Progenitor cell of endocrine pancreas (in vitro differentiated cells): ENCODE measurements at places on chromosomes 1 and 21.

DNA sequence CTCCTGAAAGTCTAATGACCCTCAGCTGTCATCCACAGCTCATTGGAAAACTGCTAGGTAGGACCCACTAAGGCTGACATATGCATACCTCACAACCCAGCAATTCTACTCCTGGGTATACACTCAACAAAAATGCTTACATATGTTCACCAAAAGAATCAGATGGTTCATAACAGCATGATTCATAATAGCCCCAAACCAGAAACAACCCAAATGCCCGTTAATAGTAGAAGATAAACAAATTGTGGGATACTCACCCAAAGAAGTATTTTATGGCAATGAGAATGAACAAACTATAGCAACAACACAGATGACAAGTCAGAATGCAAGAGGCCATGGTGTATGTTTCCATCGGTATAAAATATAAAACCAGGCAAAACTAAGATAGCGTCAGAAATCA, 124.6 kb downstream of the HLCS start:
- no peak overlapping the region for H3K4me3 ChIP-seq
- peaks cover 3% of the 10 kb centered on the region for H3K36me3 ChIP-seq
- peaks cover 8% of the 10 kb centered on the region for H3K4me1 ChIP-seq
- DNase-seq = no peak

DNA sequence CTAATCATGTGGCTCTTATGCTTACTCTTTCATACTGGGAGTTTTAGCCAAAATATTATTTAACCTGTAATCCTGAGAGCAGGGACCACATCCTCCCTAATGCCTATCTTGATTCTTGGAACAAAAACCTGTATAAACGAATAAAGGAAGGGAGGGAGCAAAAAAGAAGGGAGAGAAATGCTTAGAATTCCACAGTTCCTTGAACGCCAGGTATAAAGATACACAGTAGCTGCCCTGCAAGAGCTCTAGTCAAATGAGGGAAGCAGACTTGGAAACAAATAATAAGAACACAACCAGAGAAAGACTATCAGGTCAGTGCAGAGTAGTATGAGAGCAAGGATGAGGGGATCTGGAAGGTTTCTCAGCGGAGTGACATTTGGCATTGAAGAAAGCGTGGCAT, 116.3 kb downstream of the SLC30A10 start:
- H3K36me3 ChIP-seq = no peaks in the 10 kb centered on the region
- peaks cover 10% of the 10 kb centered on the region for H3K27me3 ChIP-seq
- no peak for DNase-seq
- no peak overlapping the region for H3K27ac ChIP-seq
- H3K4me1 ChIP-seq = no peaks in the 10 kb centered on the region
- H3K4me3 ChIP-seq = no peak overlapping the region

DNA sequence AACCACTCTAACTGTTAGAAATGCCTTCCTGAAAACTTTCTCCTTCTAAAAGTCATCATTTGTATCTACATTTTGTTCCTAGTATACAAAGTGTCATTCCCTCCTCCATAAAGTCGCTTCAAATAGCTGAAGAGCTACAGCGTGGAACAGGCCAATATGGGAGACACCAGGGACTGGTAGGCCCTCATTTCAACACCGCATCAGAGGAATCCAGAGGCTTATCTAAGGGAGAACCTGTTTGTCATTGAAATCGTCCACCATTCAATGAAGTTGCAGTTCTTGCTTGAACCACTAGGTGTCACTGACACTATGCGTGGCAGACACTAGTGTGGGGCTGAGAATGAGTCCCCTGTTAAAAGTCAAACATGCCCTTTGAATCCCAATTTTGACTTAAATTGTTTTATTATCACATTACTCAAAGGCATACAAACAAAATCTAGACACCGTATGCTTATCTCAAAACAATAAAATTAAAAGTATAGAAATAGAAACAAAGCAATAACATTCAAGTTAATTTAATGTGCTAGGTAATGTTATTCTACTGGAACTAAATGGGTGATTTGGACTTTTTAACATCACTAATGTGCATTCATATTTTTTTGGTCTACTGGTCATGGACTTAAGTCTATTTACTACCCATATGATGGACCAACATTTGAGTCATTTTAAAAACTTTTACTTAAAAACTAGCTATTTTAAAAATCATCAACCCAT, 182.3 kb downstream of the FCRL5 start:
- no peaks in the 10 kb centered on the region for H3K36me3 ChIP-seq
- no peak overlapping the region for H3K27ac ChIP-seq
- no peak overlapping the region for H3K4me3 ChIP-seq

DNA sequence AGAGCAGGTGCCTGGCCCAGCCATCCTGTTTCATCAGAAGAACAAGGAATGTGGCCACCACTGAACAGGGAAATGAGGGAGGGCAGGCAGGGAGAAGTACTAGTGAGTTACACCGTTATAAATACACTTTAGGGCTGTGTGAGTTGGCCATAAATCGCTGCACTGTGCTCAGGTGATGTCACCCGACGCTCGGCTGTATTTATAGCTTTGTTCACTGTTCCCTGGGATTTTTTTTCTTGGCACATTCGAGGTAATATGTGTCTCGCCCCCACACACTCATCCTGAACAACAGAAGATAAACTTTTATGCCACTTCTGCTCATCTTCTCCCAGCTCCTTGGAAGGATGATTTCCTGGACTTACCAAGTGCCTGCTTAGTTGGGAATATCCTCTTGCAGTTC, 9.0 kb upstream of the KIRREL1 start:
- peaks cover 31% of the 10 kb centered on the region for H3K27me3 ChIP-seq
- no peak for DNase-seq
- H3K4me1 ChIP-seq = no peaks in the 10 kb centered on the region
- H3K36me3 ChIP-seq = no peaks in the 10 kb centered on the region
- no peak overlapping the region for H3K4me3 ChIP-seq

DNA sequence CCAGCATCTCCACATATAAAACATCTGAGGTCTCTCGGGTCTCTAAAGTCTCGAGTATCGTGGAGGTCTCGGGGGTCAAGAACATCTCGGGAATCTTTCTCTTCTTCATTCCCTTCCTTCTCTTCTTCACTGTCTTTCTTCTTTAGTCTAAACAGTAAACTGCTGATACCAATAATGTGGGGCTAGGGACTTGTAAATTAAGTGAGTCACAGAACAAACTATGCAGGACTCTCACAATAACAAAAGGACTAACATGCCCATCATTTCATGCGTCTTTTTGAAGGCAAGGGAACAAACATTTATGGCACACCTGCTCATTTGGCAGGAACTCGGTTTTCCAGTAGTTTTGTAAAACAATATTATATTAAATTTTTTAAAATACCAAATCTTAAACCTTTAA, 32.4 kb downstream of the PRPF38A start:
- DNase-seq = no peak
- H3K36me3 ChIP-seq = peaks cover 20% of the 10 kb centered on the region
- peak overlapping the region; percentile 17 for H3K27ac ChIP-seq
- H3K27me3 ChIP-seq = no peaks in the 10 kb centered on the region
- H3K4me3 ChIP-seq = no peak overlapping the region

DNA sequence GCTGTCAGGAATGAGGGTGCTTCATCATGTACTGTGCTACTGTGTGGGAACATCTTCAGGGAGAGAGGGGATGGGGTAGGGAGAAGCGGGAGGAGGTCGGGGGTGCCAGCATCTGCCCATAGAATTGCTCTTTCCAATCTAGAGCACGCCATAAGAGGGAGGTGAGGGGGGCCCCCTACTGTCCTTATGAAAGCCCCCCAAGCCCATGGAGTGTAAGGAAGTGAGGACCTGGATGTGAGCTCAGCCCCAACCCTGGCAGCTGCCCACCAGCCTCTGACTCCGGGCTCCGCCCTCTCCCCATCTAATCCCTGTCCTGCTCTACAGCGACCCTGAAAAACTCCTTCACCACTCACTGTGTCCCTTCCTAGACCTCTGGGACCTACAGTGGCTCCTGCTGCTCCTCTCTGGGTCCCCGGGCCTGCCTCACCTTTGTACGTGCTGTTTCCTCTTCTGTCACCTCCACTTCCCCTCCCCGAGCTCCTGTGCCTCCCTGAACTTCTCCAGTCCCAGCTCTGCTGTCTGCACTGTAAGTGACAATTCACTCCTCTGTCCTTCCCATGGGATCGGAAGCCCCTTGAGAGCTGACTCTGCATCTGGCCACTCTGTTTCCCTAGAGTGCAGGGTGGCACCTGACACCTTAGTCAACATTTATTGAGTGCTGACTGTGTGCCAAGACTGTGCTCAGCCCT, 269.4 kb downstream of the PTPRU start:
- no peak overlapping the region for H3K4me3 ChIP-seq
- no peak overlapping the region for H3K27ac ChIP-seq
- no peaks in the 10 kb centered on the region for H3K36me3 ChIP-seq
- peaks cover 12% of the 10 kb centered on the region for H3K27me3 ChIP-seq
- DNase-seq = no peak
- H3K4me1 ChIP-seq = peaks cover 25% of the 10 kb centered on the region

- peak overlapping the region; percentile 78 for H3K4me3 ChIP-seq
- no peak overlapping the region for H3K27ac ChIP-seq
- H3K4me1 ChIP-seq = peaks cover 13% of the 10 kb centered on the region
- peaks cover 9% of the 10 kb centered on the region for H3K36me3 ChIP-seq
Measured at GRCh38 chr21:33268393-33268736, 2.2 kb downstream of the IL10RB start.

GRCh38 chr1:23459338-23459757, 24.6 kb downstream of the ASAP3 start:
- no peaks in the 10 kb centered on the region for H3K27me3 ChIP-seq
- H3K4me1 ChIP-seq = no peaks in the 10 kb centered on the region
- H3K36me3 ChIP-seq = peaks cover 17% of the 10 kb centered on the region
- H3K4me3 ChIP-seq = no peak overlapping the region

GRCh38 chr1:21157054-21157453, 19.6 kb downstream of the EIF4G3 start:
- H3K4me3 ChIP-seq = no peak overlapping the region
- H3K36me3 ChIP-seq = peaks cover 17% of the 10 kb centered on the region
- no peaks in the 10 kb centered on the region for H3K27me3 ChIP-seq
- H3K27ac ChIP-seq = no peak overlapping the region
- no peak for DNase-seq

DNA sequence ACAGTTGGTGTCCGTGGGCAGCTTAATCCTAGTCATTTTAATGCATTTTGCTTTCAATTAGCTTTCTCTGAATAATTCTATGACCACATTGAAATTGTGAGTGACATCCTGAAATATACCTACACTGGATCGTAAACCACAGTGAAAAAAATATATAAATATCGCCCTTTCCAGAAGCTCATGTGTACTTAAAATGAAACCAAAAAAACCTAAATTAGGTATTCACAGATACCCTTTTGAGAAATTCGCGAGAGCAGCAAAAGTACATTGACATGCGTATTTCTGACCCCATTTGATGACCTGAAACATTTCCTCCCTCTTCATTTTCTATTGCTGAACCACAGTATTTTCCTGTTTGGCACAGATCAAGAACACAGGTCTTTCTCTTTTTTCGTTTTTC, 253.8 kb downstream of the LTN1 start:
- peaks cover 5% of the 10 kb centered on the region for H3K4me1 ChIP-seq
- H3K27ac ChIP-seq = no peak overlapping the region
- no peak for DNase-seq
- H3K4me3 ChIP-seq = no peak overlapping the region
- no peaks in the 10 kb centered on the region for H3K36me3 ChIP-seq

- no peak for DNase-seq
- H3K27ac ChIP-seq = no peak overlapping the region
- H3K36me3 ChIP-seq = no peaks in the 10 kb centered on the region
- H3K4me3 ChIP-seq = no peak overlapping the region
Measured at GRCh38 chr1:78833491-78833890, 173.0 kb downstream of the ADGRL4 start.

DNA sequence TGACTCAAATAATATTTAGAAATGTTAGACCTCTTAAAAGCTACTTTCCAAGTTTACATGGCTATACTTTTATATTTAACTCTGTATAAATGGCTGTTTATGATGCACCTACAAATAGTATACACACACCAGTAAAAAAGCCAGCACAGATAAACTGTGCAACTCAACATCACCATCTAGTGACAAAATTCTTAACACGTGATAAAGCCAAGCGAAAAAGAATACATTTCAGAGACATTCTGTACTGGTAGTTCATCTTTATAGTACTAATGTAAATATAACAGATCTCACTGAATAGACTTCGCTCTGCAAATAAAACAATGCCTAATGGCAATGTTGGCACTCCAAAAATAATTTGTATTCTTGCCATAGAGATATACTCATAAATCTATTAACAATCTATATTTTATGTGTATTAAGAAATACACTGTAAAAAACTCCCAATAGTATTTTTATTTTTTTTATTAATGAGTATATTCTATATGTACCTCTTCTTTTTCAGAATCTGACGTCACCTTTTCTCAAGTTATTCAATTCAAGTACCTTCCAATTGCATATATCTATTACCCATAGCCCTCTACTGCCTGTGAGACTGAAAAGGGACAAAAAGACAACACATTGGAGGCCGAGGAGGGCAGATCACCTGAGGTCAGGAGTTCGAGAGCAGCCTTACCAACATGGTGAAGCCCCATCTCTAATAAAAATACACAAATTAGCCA, 100.2 kb downstream of the DPYD start:
- DNase-seq = no peak
- H3K36me3 ChIP-seq = no peaks in the 10 kb centered on the region
- no peaks in the 10 kb centered on the region for H3K27me3 ChIP-seq
- peaks cover 4% of the 10 kb centered on the region for H3K4me1 ChIP-seq

- no peak for DNase-seq
- no peak overlapping the region for H3K27ac ChIP-seq
- H3K4me3 ChIP-seq = no peak overlapping the region
Measured at GRCh38 chr21:34219334-34220060, 144.3 kb upstream of the KCNE2 start.

DNA sequence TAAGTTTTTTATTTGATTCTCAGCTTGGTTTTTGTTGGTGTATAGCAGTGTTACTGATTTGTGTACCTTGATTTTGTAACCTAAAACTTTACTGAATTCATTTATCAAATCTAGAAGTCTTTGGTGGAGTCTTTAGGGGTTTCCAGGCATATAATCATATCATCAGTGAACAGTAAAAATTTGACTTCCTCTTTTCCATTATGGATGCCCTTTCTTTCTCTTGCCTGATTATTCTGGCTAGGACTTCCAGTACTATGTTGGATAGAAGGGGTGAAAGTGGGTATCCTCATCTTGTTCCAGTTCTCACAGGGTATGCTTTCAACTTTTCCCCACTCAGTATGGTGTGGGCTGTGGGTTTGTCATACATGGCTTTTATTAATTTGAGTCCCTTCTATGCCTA, 23.6 kb upstream of the MAB21L3 start:
- no peak for DNase-seq
- no peaks in the 10 kb centered on the region for H3K27me3 ChIP-seq
- H3K4me3 ChIP-seq = no peak overlapping the region
- H3K36me3 ChIP-seq = peaks cover 9% of the 10 kb centered on the region
- H3K4me1 ChIP-seq = no peaks in the 10 kb centered on the region
